NCI-H187 (cell line): ENCODE measurements at places on chromosomes 3 and 15.

GRCh38 chr3:47425959-47426358 is 45.1 kb downstream of the PTPN23 start:
- no peak for DNase-seq

GRCh38 chr15:100768501-100768931 is 111.1 kb upstream of the ALDH1A3 start:
- no peak for DNase-seq

DNA sequence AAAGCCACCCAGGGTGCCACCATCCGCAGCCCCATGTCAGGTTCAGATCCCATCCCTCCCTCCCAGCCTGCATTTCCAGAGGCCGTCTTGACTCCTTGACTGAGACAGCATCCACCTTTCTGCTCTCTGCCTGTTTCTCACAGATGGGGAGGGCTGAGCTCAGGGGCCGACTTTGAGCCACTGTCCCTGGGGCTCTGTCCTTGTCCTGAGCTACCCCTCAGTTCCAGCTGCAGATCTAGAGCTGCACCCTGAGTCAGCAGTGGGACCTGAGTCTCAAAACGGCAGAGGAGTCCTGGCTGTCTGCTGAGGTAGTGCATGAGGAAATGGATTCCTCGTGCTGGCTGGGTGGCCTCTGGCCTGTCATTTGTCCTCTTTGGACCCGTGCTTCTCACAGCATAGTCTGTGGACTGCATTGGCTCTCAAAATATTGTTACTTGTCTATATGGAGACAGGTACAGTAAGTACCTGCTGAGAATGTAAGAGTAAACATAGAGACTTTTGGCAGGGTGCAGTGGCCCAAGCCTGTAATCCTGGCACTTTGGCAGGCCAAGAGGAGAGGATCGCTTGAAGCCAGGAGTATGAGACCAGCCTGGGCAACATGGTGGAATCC is 22.3 kb downstream of the RPLP1 start:
- no peak for DNase-seq

DNA sequence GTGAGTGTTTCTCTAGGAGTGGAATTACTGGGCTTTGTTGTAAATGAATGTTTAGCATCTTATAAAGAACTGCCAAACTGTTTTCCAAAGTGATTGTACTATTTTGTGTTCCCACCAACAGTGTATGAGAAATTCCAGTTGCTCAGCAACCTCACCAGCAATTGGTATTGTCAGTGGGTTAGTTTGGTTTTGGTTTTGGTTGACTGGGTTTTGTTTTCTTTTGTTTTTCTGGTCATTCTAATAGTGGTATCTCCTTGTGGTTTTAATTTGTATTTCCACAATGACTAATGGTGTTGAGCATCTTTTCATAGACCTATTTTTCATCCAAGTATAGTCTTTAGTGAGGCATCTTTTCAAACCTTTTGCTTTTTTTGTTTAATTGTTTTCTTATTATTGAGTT is 27.1 kb downstream of the FILIP1L start:
- DNase-seq, result no peak

- DNase-seq, result no peak
These were observed 3.6 kb upstream of the IMPDH2 start for GRCh38 chr3:49032646-49033304.

GRCh38 chr3:72818092-72818773 is 30.0 kb downstream of the SHQ1 start:
- no peak for DNase-seq

DNA sequence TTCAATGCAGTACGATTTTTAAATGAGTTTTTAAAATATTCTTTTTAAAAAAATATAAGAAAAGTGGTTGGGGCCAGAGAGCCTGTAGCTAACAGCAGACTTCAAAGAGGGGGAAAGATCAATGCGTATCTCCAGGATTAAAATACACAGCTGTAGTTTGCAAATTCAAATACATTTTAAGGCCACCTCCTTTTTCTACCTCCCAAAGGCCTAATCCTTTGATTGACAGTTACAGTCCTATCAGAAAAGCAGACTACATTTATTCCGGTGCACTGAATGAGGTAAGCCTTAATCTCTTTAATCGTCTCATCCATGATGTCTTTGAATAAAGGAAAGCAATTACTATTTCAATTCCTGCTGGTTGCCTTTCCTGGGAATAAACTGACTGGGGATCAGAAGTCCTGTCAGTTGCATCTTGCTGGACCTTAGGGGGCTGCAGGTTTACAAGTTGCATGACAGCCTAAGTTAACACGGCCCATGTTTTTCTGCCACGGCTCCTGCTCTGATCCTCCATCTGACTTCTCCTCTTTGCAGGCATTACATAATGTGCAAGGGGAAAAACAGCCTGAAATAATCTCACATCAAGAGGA is 51.7 kb downstream of the CADPS start:
- DNase-seq, result no peak

DNA sequence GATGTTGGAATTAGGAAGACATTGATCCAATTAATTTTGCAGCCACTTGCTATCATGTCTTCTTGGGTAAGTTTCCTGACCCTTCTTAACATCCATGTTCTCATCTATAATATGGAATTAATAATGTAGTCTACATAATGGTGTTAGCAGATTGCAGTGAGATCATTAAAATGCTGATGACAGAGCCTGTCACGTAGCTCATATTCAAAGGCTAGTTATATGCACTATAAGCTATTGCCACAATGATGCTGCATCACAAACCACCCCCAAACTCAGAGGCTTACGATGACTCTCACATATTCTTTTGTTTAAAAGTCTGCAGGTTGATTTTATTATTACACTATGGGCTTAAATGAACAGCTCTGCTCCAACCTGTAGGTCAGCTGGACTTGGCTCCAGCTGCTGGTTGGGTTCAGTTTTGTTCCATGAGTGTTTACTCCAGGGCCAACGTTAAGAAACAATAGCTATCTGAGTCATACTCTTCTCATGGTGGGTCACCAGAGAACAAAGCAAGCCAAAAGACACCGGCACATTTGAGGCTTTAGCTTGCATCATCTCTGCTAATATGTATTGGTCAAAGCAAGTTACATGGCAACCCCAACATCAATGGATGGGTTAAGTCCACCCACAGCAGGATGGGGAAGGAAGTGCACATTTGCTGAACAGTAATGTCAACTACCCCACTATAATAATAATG is 250.0 kb upstream of the SLCO3A1 start:
- DNase-seq, result no peak

- no peak for DNase-seq
These were observed 3.3 kb upstream of the CP start for GRCh38 chr3:149224736-149225594.

- DNase-seq, result no peak
These were observed 596.6 kb upstream of the AGTR1 start for GRCh38 chr3:148101061-148101460.

GRCh38 chr3:72310419-72311380 is 525.8 kb upstream of the PROK2 start:
- DNase-seq, result peak; percentile 31

DNA sequence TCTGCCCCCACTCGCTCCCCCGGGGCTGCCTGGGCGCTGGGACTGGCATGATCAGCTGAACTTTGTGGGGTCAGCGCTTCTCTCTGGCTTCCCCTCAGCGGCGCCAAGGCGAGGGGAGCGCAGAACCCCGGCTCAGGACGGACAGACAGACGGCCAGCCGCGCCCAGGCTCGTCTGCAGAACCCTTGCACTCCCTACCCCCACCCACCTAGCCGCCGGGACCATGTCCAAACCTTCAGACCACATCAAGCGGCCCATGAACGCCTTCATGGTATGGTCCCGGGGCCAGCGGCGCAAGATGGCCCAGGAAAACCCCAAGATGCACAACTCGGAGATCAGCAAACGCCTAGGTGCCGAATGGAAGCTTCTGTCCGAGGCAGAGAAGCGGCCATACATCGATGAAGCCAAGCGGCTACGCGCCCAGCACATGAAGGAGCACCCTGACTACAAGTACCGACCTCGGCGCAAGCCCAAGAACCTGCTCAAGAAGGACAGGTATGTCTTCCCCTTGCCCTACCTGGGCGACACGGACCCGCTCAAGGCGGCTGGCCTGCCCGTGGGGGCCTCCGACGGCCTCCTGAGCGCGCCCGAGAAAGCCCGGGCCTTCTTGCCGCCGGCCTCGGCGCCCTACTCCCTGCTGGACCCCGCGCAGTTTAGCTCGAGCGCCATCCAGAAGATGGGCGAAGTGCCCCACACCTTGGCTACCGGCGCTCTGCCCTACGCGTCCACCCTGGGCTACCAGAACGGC is 621 bp downstream of the SOX14 start:
- DNase-seq, result no peak

DNA sequence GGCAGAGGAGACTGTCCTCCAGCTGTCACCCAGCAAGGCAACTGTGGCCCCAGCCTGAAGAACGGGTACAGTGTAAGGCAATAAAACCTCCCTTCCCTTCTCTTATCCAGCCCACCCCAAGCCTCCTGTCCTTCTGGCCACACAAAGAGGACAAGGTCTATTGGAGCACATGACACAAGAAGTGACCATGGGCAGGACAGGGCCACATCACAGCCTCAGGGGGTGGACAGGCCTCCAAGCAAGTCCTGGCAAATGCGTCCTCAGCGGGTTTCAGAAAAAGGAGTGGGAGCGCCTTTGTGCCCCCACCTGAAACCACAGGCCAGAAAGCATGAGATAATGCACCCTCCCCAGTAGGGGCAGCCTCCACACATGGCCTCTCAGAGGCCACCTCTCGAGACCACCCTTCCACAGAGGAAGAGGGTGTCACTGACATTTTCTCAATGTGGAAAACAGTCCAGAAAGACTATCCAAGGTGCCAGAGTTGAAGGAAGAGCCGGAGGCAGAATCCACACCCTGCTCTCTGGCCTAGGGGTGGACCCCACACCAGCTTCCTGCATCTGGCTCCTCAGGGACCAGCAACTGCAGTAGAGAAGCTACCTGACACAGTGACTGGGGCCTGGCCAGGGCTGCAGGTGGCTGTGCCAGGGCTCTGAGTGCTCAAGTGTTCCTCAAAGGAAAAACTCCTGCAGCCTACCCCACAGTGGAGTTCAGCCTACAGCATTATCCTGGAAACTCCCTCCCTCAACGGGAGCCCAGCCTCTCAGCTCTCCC is 43.9 kb downstream of the CCDC12 start:
- DNase-seq, result no peak

- no peak for DNase-seq
These were observed 24.5 kb downstream of the MB21D2 start for GRCh38 chr3:192892981-192893700.

DNA sequence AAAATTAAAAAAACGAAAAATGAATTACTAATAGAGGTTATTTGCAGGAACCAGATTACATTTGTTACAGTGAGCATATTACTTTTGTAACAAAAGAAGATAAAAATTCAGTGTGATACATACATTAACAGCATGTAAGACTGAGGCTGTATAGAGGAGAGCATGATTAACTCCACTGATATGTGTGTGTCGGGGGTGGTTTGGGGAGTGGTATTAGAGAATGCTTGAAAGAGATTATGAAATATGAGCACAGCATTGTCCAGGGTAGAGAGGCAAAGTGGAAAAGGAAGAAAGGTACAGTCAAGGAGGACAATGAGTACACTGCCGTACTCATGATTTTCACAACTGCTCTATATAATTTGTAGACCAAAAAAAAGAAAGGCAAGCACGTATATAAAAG is 62.9 kb upstream of the LRRFIP2 start:
- no peak for DNase-seq

- no peak for DNase-seq
These were observed 91.3 kb downstream of the LARS2 start for GRCh38 chr3:45479621-45480035.

DNA sequence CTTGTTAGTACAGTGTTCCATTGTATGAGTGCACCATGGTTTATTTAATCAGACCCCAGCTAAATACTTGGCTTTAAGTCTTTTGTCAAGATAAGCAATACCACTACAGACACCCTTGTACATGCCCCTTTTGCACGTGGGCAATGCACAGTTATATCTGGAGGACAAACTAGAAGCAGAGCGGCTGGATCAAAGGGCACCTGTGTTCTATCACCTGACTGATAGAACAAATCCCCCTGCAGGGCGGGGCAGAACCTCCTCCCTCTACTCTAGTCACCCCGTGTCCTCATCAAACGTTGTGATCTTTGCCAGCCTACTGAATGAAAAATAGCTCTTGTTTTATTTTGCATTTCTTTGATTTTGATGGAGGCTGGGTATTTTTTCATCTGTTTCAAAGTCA is 314.9 kb downstream of the TLE3 start:
- DNase-seq, result no peak
